Cerebellar nuclear complex (tissue), 1 donor: ENCODE measurements at places on chromosomes 16 and 17.

DNA sequence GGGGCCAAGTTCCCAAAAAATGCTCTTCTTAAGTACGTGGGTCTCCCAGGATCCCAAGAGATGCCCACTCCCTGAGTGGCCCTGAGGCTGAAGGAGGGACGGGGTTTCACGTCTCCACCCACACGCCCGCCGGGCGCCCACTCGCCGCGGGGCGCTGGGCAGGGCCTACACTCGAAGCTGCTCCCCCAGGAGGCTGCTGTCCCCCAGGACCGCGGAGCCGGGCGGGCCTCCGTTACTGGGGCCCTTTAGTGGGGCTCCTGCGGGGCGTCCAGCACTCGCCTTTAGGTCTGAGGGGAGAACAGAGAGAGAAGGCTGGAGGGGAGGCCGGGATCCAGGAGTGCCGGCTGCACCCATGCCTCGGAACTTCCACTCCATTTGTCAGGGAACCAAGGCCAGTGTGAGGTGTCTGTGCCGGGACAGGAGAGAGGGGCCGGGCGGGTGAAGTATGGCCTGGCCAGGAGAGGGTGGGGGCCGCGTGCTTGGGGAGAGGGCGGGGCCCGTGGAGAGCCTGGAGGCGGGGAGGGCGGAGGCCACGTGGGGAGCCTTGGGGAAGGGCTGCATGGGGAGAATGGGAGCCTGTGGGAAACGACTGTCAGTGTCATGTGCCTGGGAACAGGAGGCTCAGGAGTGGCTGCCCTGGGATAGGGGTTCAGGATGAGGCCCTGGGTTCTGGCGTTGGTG is 18.8 kb downstream of the NUBP1 start:
- DNase-seq, result no peak

- peak; percentile 54 for DNase-seq
Observed at GRCh38 chr17:4604111-4604644, 19.8 kb downstream of the SMTNL2 start.

DNA sequence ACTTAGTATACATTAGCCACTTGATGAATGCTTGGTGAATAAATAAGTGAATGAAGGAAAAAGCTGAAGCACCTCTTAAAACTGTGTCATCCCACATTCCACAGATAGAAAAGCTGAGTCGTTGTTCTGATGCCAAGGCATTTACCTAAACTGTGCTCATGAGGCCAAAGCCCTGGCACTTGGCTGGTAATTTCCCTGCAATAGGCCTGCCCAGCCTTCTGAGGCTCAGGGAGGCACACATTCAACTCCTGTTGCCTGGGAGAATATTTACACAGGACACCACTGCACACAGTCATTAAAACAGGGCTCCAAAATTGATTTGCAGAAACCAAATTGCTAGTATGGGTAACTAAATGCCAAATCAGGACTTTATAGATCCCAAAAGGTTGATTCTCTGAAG is 333.0 kb upstream of the C16orf82 start:
- no peak for DNase-seq

DNA sequence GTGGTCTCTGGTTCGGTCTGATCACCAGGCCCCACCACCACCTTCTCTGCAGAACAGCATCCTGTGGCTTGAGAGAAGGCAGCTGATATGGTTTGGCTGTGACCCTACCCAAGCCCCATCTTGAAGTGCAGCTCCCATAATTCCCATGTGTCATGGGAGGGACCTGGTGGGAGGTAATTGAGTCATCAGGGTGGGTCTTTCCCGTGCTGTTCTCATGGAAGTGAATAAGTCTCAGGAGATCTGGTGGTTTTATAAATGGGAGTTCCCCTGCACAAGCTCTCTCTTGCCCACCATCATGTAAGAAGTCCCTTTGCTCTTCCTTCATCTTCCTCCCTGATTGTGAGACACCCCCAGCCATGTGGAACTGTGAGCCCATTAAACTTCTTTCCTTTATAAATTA is 352.3 kb upstream of the CDH5 start:
- DNase-seq, result no peak

DNA sequence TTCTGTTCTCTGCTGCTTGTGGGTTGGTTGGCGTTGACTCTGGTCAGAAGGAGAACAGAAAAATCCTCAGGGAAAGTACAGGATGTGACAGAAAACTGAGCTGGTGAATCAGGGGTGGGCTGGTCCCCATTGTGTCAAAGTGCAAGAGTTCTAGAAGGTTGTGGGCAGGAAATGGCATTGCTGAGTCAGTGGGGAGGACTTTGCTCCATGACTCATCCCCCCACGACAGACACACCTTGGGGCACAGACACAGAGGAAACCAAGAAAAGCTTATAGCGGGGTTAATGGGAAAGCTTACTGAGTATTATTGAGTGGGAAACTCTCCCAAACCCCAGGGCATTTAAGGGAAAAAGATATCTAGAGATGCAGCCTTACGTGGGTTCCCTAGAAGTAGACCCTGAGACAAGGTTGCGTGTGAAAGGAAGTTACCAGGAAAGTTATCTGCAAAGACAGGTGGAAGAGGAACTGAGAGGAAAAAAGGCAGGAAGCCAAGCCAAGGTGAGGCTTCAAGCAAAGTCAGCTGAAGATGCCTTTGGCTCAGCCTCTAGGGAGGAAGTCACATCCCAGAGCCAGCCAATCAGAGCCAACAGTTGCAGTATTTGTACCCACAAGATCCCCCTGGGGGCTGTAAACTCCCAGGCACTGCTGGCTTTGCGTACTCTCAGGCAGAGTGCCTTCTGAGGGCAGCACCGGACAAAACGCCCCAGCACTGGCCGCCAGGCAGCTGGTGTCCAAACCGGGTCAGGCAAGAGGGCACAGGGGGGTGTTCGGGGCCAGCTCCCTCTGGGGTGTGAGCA is 86.4 kb downstream of the FOXL1 start:
- DNase-seq, result no peak

GRCh38 chr17:30196504-30196903 is 39.0 kb downstream of the SLC6A4 start:
- no peak for DNase-seq
